ENCODE measurements at places on chromosomes 4 and X.

DNA sequence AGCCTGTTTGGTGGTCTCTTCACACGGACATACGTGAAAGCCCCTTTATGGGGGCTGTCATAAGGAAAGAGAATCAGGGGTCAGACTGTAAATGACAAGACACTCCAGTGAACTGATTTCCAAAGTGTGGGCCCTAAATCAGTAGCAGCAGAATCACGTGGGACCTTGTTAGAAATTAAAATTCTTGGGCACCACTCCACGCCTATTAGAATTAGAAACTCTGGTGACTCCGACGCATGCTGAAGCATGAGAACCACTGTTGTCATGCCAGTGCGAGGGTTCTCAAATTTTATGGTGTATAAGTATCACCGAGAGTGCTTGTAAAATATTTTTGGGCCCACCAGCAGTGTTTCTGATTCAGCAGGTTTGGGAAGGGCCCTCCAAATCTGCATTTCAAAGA lies 672.8 kb downstream of the DMD start:
- DNase-seq, result no peak

- no peak for DNase-seq
These were observed 9.9 kb downstream of the BEND4 start for GRCh38 chr4:42142591-42142990.

GRCh38 chrX:78237127-78237526 lies 90.3 kb downstream of the CYSLTR1 start:
- no peak for DNase-seq

DNA sequence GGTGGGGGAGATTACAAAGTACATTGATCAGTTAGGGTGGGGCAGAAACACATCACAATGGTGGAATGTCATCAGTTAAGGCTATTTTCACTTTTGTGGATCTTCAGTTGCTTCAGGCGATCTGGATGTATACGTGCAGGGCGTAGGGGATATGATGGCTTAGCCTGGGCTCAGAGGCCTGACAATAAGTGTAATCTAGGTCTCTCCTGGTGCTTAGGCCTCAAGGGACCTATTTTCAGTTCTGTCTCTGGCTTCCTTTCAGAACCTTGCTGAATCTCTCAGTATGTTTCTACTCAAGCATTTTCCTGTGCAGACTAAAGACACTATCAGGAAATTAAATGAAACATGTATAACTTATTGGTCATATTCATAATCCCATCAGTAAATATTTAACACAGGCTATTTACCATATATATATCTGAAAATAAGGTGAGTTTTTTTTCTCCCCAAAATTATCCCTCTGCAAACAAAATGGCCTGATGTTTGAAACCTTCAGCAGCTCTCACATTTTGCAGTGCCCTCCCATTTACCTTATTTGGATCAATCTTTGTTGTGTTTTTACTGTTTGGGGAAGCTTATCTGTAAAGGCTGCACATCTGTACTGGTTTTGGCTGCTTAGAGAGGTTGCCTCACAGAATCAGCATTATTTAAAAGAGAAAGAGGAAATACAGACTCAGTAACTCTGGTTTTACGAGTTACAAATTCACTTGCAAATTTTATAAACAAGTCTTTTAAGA lies 2.3 kb upstream of the ZCCHC4 start:
- no peak for DNase-seq

GRCh38 chr4:164779811-164780216 lies 25.9 kb downstream of the SMIM31 start:
- no peak for DNase-seq

GRCh38 chr4:179671609-179672008 lies 2229.4 kb upstream of the AGA start:
- DNase-seq, result no peak

DNA sequence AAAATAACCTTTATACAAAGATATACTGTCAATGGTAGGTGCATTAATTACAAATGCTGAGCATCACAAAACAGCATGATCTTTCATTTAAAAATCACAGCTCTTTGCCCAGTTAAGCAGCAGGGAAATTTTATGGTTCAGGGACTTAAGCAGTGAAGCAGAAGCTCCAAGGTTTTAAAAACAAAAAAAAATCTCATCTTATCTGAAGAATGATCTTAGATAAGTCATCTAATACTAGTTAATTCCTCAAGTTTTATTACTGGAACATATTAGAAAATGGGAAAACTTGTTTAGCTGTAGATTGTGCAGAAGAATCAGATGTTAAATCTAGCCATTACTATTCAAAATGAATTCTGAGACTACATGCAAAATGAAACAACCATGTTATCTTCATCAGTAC lies 289.9 kb downstream of the GASK1B start:
- no peak for DNase-seq

DNA sequence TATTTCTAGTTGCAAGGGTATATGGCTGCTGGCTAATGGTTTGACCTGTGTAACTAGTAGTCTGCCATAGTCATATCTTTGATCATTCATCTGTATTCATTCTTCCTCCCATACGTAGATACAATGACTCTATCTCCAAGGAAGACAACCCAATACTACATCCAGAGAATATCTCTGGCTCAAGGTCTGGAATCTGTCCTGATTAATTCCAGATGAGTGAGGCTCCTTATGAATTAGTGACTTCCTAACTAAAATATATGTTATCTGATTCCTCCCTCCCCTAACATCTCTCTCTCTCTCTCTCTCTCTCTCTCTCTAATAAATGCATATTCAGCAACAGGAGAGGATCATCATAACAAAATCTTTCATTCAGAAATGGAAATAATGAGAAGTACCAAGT lies 641.5 kb downstream of the FAT4 start:
- no peak for DNase-seq

DNA sequence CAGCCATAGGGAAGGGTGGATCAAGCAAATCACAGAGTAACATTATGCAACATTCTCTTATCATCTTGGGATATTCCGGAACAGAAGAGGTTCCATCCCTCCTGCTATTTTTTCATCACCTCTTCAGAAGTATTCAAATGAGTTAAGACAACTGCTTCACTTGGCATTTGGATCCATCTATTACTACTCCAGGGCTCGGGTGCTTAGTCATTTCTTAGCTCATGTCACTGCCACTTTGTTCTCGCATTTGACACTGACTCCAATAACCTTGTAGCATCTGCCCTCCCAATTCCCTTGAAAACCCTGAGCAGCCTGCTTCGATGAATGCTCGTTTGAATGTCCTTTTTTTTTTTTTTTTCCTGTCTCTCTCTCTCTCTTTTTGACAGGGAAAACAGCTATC lies 114.9 kb downstream of the PPARGC1A start:
- DNase-seq, result no peak

Data from aorta (tissue), 5 donors.